ENCODE measurements at places on chromosomes 3 and 15. TPM values are rescaled to one million over a fixed set of nuclear protein-coding genes. Genes with fewer than 3 reads are reported as not detected.

- DNase-seq, result no peak
Measured at GRCh38 chr3:82636177-82636576, 874.7 kb upstream of the GBE1 start.

GRCh38 chr3:59817511-59817910 is 767.7 kb upstream of the CFAP20DC start:
- DNase-seq, result no peak

DNA sequence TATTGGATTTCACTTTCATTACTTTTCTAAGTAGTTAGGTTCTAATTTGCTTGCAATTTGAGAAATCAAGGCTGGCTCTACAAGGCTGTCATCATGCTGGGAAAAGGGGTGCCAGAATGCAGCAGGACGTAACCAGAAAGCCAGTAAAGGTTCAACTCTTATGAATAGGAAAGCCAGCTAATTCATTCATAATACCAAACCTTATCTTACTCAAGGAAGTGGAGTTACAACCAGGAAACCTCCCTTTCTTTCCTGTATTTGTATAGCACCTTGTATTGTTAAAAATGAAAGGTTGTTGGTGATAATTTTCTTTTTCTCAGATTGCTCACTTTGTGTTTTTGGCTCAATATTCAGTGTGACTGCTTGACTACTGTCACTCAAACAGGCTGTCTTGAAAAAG is 109.4 kb downstream of the FILIP1L start:
- no peak for DNase-seq

GRCh38 chr15:75693501-75694240 is 19.0 kb downstream of the CSPG4 start:
- peak; percentile 56 for DNase-seq

GRCh38 chr3:195821403-195822130 is 9.8 kb upstream of the MUC4 start:
- DNase-seq, result no peak

DNA sequence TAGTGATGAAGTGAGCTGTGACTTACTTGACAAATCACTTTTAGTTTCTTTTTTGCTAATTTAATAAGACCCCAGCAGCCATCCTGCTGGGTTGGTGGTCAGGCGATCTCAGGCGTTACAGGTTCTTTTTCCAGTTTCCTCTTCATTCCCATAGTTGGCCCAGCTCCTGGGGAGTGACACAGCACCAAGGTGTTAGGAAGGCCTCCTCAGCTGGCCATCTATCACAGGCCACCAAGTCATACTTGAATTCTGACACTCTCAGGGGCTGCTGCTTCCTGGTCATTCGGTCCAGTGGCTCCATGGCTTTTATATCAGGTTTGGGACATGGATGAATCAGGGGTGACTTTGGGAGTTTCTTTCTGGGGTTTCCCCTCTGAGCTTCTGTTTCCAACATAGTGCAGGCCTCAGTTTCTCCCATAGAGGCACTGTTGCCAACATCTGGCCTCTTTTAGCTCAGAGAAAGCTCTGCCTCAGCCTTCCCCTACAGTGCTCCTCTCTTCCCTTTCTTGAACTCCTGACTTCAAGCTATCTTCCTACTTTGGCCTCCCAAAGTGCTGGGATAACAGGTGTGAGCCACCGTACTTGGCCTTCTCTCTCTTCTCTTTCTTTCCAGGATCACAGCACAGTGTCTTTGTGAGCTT is 211.8 kb downstream of the NR2F2 start:
- no peak for DNase-seq

GRCh38 chr3:147157631-147158030 is 248.7 kb downstream of the ZIC4 start:
- DNase-seq, result no peak

DNA sequence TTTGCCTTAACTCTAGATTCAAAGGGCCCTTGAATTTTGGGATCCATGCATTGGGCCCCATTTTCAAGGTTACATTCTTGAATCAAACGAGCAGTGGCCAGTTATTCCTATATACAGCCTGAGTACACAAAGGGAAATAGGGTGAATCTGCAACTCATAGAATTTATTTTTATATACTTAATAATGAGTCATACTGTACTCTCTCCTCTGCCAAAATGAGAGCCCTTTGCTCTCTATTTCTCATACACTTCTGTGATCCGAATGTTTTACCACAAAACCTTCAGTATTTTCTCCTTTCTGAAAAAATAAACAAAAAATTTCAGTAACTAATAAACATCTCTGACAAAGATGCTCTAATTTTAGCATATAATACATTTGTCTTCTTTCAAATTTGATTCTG is 116.7 kb downstream of the SERPINI1 start:
- no peak for DNase-seq

- no peak for DNase-seq
Measured at GRCh38 chr3:51773529-51774056, 5.4 kb downstream of the IQCF6 start.

DNA sequence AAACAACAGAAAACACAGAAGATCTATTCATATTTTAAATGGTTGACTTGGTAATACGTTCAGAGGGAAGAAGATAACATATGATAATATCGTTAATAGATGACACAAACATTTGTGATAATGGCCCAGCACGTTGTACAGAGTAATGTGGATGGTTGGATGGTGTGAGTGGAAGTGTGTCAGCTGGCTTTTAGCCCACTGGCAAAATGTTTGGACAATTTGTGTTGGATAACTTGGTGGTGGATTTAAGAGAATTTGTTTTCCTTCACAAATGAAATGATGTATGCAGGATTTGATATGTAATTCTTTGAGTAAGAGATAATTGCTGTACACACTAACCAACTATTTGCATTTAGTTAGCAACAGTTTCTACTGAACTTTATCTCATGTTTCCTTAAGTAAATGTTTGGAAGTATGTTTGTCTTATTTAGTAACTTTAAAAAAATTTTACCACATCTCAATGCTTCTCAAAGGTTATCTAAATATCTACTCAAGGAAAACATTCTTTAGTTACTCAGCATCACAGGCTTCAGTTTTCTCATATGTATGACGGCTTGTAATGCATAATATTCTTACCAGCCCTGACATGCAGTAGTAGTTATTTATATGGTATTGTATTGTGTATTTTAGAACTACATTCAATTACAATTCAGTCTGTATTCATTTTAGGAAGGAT is 328.5 kb upstream of the GOLIM4 start:
- DNase-seq, result no peak

GRCh38 chr15:94587113-94587512 is 355.8 kb downstream of the MCTP2 start:
- DNase-seq, result no peak

DNA sequence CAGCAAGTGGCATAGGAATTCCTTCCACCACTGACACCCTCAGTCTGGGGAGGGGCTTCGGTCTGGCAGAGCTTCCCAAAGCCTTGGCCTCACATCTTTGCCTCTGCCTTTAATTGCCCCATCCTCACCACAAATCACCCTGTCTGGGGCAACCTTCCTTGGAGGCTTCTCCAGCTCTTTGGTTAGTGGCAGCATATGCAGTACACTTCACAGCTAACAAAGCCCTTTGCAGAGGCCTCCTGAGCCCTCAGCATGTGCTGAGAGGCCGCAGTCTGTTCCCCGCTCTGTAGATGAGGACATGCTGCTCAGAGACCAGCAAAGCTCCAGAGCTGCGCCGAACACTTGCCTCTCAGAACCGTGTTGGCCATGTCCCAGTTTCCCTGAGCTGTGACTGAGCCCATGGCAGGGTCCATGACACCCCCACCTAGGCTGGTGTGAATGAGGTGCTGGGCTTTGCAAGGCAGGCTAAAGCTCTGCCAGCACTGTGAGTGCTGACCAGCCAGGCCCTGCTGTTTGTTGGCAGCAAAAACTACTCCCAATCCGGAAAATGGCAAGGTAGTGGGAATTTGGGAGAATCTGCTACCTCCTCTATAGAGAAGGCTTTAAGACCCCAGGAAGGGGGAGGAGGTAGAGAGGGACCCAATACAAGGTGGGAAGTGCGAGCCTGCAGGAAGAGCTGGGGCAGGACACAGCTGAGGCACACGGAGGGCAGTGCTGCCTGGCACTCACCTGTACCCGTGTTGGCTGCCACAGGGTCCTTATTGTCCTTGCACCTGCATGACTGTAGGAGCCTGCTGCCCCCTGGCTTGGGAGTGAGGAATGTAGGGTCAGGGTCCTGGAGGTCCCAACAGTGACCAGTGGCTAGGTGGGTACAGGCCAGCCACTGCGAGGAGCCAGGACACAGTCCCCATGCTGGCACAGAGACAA is 8.4 kb upstream of the KLF15 start:
- no peak for DNase-seq

- no peak for DNase-seq
Measured at GRCh38 chr3:190306513-190307163, 15.6 kb downstream of the CLDN1 start.

GRCh38 chr15:86263230-86263629 is 183.6 kb downstream of the AGBL1 start:
- DNase-seq, result no peak

The ERC2 gene
- total RNA-seq, result 0.59 TPM

The DGKG gene
- 20.3 TPM for total RNA-seq

The SAMD7 gene
- total RNA-seq, result not detected

The DISP2 gene
- total RNA-seq, result 1.8 TPM

The C3orf33 gene
- 3.8 TPM for total RNA-seq
